ENCODE measurements at places on chromosomes 16 and 17.

GRCh38 chr16:65658349-65658748 is 536.5 kb upstream of the CDH11 start:
- DNase-seq = peak; percentile 42

GRCh38 chr17:76122431-76123190 is 18.4 kb downstream of the FOXJ1 start:
- peak; percentile 60 for DNase-seq

- no peak for DNase-seq
Observed at GRCh38 chr17:77495575-77495974, 354.8 kb downstream of the SEC14L1 start.

DNA sequence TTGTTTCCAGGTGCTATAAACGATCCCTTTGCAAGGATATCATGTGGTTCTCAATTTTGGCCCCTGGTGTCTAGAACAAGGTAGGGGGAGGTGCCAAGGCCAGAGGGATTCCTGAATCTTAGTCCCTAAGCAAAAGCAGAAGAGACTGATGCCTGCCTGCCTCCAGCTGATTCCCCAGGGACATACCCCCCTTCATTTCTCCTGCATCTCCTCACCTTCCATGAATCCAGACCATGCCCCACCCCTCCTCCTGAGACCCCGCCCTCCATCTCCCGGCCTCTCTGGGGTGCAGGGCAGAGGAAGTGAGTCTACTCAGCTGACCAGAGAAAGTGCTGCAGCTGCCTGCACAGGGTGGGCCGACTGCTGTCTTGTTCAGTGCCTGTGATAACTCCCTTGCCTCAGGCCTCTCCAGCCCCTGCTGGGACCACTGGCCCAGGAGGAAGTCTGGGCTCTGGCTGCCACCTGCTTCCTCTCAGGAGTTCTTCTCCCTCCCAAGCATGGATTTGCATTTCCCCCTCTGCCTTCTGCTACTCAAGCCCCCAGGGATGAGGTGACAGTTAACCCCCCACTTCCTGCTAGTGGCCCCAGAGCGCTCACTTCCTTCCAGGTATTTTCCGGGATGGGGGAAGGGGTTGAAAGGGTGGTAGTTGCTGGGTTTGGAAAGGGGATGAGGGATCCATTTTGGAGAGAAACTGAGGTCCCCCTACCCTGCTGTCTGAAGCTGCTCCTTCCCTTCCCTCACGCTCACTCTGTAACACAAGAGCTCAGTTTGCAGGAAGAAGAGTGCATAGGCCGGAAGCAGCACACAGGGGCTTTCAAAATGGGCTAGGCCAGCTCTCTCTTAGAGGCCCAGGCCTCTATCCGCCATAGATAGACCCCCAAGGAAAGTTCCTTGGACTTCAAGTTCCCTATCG is 10.5 kb upstream of the TSPOAP1 start:
- DNase-seq = peak; percentile 97

DNA sequence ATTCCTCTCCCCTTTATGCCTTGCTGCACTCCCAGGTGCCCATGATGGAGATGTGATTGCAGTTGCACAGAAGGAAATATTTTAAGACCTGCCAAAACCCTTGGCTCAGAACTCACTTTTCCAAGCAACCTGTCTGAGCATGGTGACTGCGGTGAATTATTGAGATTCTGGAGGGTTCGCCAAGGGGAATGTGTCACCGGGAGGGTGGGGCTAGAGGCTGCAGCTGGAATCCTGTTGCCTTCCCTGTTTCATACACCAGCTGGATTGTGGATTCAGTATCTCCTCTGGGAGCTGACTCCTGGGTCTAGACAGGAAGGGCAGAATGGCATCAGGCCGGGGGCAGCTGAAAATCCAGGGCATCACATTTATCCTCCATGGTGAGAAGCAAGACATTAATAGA is 527.2 kb downstream of the TMEM114 start:
- DNase-seq = no peak

DNA sequence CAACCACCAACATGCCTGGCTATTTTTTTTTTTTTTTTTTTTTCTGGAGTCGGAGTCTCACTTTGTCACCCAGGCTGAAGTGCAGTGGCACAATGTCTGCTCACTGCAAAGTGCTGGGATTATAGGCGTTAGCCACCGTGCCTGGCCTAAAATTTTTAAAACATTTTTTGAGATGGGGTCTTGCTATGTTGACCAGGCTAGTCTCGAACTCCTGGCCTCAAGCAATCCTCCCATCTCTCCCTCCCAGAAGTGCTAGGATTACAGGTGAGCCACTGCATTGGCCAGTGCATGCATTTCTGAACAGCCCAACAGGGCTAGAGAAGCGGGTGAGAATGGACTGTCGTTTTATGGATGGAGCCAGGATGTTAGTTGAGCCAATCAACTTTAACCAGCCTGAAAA is 72.4 kb downstream of the ERCC4 start:
- no peak for DNase-seq

GRCh38 chr17:62650587-62650986 is 23.1 kb downstream of the MRC2 start:
- DNase-seq = peak; percentile 38

DNA sequence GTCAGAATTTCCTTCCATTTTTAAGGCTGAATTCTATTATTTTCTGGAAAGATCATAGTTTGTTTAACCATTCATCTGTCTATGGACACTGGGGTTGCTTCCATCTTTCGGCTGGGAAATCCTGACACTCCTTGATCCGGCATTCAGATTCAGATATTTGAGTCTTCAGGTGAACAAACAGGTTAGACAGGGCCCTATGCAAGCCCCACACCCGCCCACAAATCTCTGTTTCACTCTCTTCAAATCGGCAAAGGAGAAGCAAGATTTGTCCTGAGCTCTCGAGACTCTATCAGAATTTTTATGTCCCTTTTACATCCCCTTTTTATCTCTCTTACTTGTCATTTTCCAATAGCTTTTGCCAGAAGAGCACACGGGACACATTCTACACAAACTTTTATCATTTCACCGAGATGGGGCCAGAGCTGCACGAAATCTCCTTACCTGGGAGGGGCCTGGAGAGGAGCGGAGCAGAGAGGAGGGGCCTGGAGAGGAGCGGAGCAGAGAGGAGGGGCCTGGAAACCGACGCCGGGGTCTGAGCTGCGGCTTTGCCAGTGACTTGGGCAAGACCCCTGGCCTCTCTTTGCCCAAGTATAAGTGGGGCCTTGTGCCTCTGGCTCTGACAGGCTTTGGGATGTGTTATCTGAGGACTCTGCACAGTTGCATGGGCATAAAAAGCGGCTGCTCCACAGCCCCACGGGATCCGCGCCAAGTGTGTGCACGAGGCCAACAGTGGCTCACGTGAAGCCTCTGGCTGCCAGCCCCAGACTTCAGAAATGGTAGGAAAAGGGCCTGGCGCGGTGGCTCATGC is 54.3 kb upstream of the RBFOX3 start:
- no peak for DNase-seq

DNA sequence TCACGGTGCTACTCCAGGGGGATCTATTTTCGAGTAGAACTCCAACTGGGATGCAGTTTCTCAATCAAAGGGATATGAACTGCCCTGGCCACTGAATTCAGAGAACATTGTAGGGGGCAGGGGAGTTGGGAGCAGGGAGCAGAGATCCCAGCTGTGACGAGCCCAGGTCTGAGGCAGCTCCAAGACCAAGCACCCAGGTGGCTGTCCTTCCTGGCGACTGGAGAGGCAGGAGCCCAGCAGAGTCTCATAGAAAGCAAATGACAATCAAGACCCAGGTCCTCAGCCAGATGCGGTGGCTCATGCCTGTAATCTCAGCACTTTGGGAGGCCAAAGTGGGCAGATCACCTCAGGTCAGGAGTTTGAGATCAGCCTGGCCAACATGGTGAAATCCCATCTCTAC is 60.1 kb downstream of the TK2 start:
- no peak for DNase-seq

- no peak for DNase-seq
Observed at GRCh38 chr17:72176516-72176851, 55.7 kb downstream of the SOX9 start.

GRCh38 chr16:86232496-86232895 is 277.8 kb upstream of the FOXF1 start:
- no peak for DNase-seq

GRCh38 chr16:86955136-86955855 is 361.9 kb downstream of the C16orf95 start:
- DNase-seq = no peak

DNA sequence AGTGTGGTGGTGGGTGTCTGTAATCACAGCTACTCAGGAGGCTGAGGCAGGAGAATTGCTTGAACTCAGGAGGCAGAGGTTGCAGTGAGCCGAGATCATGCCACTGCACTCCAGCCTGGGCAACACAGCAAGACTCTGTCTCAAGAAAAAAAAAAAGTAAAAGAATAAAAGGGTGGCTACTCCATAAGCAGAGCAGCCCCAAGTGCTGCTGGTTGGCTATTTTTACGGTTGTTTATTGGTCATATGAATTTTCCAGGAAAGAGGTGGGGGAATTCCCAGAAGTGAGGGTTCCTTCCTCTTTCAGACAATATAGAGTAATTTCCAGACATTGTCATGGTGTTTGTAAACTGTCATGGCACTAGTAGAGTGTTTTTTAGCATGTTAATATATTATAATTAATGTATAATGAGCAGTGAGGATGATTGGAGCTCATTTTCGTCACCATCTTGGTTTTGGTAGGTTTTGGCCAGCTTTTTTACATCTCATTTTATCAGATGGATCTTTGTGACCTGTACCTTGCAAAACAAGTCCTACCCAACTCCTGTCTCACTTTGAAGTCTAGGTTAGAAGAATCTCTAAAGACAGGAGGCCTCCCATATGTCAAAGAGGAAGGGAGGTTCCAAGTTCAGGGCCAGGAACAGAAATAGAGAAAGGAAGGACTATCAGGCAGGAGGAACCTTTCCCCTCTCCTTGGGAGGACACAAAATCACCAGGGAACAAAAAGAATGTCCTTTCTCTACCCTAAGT is 39.1 kb downstream of the HOXB1 start:
- DNase-seq = no peak

DNA sequence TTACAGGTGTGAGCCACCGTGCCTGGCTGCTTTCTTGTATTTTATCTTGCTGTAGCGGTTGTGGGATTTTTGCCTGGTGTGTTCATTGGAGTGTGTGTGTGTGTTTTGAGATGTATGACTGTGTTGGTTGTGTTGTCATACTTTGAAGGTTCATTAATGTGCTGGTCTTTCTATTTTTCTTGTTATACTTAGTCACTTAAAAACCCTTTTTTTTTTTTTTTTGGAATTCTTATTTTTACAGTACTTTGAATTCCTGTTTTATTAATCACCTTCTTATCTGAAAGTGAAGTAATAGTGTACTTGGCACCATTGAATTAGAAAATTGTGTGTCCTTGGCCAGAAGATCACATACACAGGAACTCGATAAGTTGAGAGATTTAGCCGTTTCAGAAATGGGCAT is 30.2 kb downstream of the TENT4B start:
- no peak for DNase-seq

DNA sequence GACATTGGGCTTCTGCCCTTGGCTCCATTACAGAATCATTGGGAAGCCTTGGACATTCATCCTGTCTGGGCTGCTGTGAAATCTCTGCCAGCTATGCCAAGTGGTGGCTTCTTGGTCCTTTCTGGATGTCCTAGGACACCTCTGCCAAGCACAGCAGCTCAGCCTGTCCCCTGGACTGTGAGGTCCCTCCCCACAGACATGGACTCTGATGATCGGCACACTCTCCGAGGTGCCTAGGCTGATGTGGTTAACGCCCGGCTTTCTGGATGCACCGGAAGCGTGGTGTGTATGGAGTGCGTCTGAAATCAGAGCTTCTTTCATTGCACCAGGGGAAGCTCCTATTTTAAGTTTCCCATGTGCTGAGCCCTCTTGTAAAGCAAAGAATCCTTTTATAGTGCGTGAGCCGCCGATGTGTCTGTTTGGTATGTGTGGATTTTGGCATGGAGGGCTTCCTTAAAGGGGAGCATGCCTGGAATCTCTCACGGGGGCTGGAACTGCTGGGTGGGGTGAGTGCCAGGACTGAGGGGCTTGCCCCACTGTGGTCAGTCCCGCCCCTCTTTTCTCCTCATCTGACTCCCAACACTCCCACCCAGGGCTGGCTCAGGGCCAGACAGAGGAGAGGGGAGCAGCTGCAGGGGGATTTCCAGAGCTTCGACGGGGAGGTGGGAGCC is 7.0 kb upstream of the ARHGAP23 start:
- no peak for DNase-seq

GRCh38 chr16:81830845-81831540 is 51.9 kb downstream of the PLCG2 start:
- DNase-seq = no peak

DNA sequence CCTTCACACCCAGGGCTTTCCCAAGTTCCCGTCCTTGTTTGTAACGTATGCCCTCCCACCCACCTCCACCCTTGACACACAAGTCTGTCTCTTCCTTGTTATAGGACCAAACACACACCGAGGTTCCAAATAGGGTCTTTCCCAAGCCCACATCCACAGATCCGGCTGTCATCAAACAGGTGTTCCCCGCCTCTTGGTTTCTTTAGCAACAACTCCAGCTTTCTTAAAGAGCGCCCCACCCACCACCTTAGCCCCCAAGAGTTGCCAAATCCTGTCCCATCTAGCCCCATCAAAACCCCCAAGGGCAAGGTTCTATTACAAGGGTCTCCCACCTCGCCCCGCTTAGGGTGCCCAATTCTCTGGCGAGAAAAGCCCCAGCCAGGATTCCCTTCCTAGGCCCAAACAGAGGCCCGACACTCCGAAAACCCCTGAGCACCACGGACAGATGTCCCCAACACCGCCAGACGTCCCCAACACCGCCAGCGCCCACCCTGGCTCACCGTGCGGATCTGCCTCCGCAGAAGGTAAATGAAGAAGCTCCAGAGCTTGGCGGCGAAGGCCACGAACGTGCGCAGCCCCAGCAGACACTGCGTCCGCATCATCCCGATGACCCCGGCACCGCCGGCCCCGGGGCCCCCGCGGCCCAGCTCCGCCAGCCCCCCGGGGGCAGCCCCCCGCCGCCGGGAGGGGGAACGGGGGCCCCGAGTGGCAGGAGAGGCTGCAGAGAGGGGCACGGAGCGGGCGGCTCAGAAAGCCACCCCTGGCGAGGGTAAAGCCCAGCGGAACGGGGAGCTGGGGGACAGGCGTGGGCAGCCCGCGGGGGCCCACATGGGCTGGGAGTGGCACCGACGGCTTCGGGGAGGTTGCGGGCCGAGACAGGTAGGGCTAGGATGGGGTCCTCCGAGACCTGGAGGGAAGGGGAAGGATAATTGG is 573 bp downstream of the CTDNEP1 start:
- peak; percentile 26 for DNase-seq

DNA sequence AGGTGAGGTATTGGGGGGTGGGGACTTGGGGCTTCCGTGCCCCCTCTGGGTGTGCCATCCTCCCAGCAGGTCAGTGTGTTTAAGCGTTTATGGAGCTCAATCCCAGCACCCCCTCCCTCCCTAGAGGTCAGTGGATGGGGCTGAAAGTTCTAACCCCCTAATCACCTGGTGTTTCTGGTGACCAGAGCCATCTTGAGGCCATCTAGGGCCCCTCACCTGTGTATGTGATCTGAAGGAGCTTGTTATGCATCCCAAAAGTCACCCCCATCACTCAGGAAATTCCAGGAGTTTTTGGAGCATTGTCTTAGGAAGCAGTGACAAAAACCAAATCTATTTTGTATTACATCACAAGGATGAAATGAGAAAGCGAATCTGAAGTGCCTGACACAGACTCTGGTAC is 67.8 kb upstream of the NOL11 start:
- DNase-seq = no peak

Measured in NB4 (cell line).